ENCODE measurements at places on chromosomes 2 and 18.

DNA sequence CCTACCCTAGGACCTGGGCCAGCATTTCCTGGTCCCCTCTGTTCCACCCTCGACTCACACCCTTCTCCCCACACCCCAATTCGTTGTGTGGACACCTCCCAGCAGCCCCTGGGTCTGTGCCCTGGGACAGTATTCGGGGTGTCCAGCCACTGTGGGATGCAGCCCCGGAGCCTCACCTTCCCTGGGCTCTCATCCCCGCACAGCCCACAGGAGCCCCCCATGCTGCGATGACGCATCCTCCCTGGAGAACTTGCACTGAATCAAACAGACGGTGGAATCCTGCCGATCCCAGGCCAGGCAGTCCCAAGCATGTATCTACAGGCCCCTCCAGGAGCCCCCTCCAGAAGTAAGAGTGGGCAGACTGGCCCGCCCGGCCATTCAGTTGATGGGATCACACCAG lies 9.7 kb downstream of the ITM2C start:
- no peak for DNase-seq

GRCh38 chr2:173898996-173899395 lies 66.2 kb downstream of the SP3 start:
- DNase-seq = no peak

DNA sequence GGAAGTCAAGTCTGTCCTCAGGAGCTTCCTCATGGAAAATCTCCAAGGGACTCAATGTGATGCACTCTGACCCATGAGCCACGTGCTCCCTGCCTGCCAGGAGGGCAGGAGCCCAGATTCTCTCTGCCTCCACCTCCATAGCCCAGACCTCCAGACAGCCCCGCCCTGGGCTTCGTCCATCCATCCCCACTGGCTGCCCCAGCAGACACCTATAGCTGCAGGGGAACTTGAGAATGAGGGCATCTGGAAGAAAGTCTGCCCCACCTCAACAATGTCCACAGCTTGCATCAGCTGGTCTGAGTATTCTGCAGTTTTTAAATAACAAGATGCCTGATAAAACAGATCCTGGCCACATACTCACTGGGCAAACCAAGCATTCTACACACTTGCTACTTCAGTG lies 418.8 kb upstream of the SMIM21 start:
- no peak for DNase-seq

- no peak for DNase-seq
Observed at GRCh38 chr2:34936089-34936488, 1337.0 kb upstream of the FAM98A start.
